ENCODE measurements at places on chromosomes 12 and 14. TPM values are rescaled to one million over a fixed set of nuclear protein-coding genes. Genes with fewer than 3 reads are reported as not detected.

GRCh38 chr14:56846970-56847930 is 37.0 kb upstream of the OTX2 start:
- no peak overlapping the region for H3K4me3 ChIP-seq
- H3K4me1 ChIP-seq = no peaks in the 10 kb centered on the region
- no peaks in the 10 kb centered on the region for H3K36me3 ChIP-seq
- H3K27ac ChIP-seq = no peak overlapping the region

The ACOT4 gene
- total RNA-seq = 0.38 TPM

DNA sequence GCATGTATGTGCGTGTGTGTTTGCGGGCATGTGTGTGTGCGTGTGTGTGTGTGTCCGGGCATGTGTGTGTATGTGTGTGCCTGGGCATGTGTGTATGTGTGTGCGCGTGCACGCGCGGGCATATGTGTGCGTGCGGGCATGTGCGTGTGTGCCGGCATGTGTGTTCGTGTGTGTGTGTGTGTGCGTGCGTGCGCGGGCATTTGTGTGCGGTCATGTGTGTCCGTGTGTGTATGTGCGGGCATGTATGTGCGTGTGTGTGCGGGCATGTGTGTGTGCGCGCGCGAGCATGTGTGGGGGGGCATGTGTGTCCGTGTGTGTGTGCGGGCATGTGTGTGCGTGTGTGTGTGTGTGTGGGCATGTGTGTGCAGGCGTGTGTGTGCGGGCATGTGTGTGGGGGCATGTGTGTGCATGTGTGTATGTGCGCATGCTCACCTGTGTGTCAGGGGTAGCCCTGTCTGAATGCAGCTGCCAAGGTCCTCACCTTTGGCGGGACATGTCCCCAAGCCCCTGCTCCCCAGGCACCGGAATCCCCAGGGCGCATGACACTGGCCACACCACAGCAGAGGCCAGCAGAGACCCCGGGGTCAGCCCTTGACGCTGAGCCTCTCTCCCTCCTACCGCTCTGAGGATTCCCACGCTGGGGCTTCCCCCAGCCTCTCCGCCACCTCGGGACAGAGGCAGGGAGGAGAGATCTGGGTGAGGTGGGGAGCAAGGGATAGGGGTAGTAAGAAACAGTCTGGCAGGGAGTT is 109.5 kb upstream of the NCOR2 start:
- peak overlapping the region; percentile 59 for H3K4me3 ChIP-seq
- no peaks in the 10 kb centered on the region for H3K27me3 ChIP-seq
- peak overlapping the region; percentile 88 for H3K27ac ChIP-seq
- no peaks in the 10 kb centered on the region for H3K36me3 ChIP-seq
- DNase-seq = no peak
- H3K4me1 ChIP-seq = peaks cover 28% of the 10 kb centered on the region

The DCN gene
- 441 TPM for total RNA-seq

DNA sequence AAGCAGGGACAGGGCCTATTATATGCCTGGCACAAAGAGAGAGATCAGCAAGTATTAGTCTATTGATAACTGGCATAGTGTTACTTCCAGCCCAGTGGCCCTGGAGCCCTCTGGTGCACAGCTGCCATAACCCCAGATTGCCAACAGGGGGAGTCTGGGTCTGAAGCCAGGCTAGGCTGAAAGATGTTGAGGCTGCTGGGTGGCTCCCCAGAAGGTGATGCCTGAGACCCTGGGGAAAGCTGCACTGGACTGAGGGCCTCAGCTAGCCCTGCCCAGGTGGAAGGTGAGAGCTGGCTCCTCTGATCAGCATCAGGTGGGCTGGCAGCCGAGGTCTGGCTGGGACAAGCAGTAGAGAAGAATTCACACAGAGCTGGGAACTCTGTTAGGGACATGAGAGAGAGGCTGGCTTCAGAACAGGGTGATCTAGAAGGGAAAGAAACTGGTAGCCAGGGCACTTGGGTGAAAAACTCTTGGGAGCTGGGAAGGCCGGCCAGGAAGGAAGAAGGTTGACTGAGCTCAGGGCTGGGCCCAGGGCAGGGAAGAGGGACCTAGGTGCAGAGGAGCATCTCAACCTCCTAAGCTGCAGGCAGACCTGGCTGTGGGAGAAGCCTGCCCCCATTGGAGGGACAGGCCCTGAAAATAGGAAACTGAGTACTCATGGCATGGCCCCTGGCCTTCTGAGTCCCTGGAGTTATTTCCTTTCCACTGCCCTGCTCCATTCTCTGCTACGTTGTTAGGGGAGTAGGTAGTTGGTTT is 3.9 kb downstream of the GZMH start:
- no peak overlapping the region for H3K27ac ChIP-seq
- no peaks in the 10 kb centered on the region for H3K4me1 ChIP-seq
- peak; percentile 40 for DNase-seq
- H3K4me3 ChIP-seq = no peak overlapping the region

DNA sequence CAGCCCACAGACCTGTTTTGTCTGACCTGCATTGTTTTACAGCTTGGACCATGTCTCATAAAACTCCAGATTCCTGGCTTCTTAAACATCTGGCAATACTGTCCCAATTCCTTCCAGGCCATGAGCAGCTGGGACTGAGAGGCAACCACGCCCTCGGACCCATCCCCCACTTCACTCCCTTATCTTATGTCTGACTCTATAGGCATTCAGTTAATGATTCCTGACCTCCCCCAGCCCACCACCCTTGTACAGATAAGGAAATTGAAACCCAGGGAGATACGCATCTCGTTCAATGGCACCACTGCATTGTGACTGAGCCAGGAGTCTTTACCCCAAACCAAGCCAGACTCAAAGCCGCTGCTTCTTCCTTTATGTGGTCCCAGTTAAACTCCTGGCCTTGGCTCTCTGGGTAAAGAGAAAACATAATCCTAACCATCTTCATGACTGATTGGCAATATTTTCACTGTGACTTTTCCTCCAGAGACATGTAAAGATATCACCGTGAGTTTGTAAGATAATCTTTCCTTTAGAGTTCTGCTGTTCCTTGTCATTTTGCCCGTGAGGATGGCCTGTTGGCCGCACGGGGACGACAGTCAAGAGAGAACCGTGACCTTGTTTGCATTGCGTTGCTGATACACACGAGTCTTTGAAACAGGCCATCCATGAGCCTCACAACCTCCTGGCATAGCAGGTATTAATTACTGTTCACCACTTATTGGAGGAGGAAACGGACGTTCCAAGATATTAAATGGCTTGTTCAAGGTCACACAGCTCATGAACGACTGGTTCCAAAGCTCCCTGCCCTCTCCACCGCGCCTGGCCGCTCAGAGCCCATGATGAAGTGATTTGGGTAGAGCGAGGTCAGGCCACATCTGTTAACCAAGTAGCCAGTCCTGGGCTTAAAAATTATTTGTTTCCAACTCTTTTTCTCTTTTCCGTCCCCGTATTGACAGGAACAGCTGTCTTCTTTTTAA is 39.4 kb downstream of the MAP1LC3B2 start:
- no peaks in the 10 kb centered on the region for H3K27me3 ChIP-seq
- peak overlapping the region; percentile 84 for H3K27ac ChIP-seq
- peaks cover 38% of the 10 kb centered on the region for H3K4me1 ChIP-seq

- H3K27ac ChIP-seq = no peak overlapping the region
- peaks cover 9% of the 10 kb centered on the region for H3K4me1 ChIP-seq
- H3K27me3 ChIP-seq = peaks cover 4% of the 10 kb centered on the region
- H3K36me3 ChIP-seq = no peaks in the 10 kb centered on the region
- no peak overlapping the region for H3K4me3 ChIP-seq
Measured at GRCh38 chr12:9711664-9712063, 21.2 kb downstream of the CLECL1 start.

DNA sequence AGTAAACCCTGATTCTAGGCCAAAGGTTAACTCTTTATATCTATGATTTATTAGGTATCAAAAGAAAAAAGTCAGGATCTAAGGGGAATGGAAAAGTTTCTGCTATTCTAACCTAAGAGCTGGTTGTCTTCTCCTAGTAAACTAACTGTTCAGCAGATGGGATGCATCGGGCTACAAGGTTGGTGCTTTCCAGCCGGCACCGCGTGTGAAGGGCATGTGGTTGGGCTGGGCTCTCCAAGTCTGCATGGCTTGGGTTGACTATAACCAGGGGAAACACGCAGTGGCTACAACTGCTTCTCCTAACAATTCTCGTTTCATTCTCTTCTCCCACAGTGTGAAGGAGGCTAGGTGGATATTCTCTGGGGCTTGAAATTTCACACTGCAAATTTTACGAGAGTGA is 354.5 kb downstream of the APAF1 start:
- H3K4me3 ChIP-seq = no peak overlapping the region
- H3K4me1 ChIP-seq = no peaks in the 10 kb centered on the region
- peak; percentile 8 for DNase-seq
- no peaks in the 10 kb centered on the region for H3K36me3 ChIP-seq
- no peaks in the 10 kb centered on the region for H3K27me3 ChIP-seq
